ENCODE measurements at places on chromosomes 2 and 18.

DNA sequence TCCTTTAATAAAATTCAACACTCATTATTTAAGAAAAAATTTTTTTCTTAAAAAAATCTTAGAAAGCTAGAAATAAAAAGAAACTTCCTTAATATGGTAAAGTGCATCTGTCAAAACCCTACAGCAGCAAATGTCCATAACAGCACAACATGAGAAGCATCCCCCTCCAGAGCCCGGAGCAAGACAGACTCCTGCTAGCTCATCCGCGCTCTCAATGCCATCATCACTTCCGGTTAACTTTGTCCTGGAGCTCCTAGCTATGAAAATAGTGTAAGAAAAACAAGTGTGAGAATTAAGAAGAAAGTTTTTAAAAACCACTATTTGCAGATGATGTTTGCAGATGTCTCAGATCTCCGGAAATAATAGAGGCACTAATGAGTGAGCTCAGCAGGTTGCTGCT, 103.1 kb downstream of the TEX51 start:
- DNase-seq: no peak

DNA sequence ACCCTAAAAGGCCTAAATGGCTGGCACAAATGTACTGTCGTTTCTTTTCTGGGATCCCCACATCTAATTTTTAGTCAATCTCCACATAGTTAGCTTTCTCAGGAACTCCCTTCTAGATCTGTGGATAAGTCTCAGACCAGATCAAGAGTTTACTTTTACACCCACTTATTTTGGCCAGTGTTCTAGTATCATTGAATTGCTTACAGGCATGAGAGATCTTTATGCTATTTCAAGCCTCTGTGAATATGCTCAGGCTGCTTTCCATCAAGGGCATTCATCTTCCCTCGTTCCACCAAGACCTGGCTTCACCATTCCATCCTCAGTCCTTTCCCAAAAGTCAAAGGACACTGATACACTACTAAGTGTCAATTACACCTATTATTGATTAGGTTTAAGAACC, 27.8 kb upstream of the SCN1A start:
- no peak for DNase-seq

- DNase-seq: no peak
Measured at GRCh38 chr2:128738446-128739110, 419.9 kb upstream of the HS6ST1 start.

GRCh38 chr2:1427086-1427485, 13.8 kb downstream of the TPO start:
- DNase-seq: no peak

DNA sequence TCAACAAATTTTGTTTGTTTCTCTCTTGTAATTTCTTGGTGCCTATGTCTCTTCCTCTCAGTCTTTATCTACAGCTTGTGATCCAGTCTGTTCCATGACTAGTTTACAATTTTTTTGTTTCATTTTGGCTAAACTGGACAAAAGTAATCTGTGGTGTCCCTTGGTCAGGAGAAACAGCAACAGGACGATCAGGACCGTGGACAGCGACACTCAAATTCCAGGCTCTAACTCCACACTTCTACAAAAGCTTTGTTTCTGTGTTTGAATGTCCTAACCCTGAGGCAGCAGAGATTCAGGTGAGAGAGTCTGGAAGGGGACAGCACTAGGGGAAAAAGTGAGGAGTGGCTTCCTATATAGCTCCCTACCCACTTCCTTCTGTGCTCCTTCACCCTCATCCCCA, 593.3 kb upstream of the FANCL start:
- DNase-seq: peak; percentile 26

- DNase-seq: no peak
Measured at GRCh38 chr2:168731002-168731401, 71.4 kb upstream of the NOSTRIN start.

Data from EL (cell line).